ENCODE measurements at places on chromosomes 12 and 14.

DNA sequence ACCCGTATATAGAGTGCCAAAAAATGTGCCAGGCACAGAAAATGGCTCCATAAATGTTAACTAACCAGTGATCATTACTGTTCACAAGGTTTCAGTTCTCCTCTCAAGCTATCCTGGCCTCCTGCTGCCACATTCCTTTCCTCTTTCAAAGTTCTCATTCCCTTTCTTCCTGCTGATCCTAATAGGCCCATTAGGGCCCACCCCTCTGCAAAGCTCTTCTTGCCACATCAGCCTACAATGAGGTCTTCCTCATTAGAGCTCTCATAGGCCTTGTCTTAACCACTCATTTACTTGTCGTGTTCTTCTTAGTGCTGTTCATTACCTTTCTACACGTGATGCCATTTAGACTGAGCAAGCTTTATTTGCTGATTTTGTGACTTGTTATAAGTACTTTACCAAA, 40.5 kb downstream of the RPS29 start:
- no peak for DNase-seq

- peak; percentile 34 for DNase-seq
These were observed 44.5 kb downstream of the SLC38A6 start for GRCh38 chr14:61025251-61026223.

- DNase-seq, result no peak
These were observed 149.1 kb upstream of the HMGA2 start for GRCh38 chr12:65675141-65675621.

DNA sequence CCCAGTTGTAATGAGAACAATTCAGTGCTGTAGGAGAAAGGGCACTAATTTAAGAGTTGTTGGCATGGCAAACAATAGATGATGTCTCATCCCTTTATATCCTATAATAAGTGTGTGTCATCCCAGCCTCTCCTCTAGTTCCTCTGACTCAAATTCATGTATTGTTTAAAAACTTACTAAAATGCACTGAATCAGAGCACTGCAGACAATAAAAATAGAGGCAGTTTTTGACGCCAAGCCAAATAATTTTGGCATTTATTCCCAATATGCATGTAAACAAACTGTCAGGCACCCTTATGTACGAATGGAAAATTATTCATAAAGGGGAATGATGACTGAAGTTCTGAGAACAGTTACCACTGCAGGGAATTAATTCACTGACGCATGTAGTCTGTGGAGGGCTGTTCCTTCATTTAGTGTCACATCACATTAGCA, 57.9 kb upstream of the TMX1 start:
- no peak for DNase-seq

GRCh38 chr12:68319988-68320623, 12.1 kb downstream of the MDM1 start:
- DNase-seq, result no peak

DNA sequence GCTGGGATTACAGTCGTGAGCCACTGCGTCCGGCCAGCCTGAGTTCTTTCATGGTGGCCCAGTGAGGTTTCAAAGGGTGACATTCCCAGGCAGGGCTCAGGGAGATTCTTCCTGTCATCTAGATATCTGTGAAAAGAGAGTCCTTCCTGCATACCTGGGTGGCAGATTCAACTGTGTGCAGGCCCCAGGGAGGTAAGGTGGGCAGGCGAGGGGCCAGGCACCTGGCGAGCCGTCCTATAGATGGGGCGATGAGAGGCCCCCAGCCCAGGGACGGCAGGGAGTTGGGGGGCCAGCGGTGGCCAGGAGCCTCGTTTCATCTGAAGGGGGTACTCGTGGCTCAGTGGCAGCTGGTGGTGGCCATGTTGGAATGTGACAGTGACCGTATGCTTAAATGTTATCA, 7.1 kb upstream of the EP400 start:
- no peak for DNase-seq

- DNase-seq, result no peak
These were observed 13.9 kb downstream of the TGFB3 start for GRCh38 chr14:75967866-75968265.

DNA sequence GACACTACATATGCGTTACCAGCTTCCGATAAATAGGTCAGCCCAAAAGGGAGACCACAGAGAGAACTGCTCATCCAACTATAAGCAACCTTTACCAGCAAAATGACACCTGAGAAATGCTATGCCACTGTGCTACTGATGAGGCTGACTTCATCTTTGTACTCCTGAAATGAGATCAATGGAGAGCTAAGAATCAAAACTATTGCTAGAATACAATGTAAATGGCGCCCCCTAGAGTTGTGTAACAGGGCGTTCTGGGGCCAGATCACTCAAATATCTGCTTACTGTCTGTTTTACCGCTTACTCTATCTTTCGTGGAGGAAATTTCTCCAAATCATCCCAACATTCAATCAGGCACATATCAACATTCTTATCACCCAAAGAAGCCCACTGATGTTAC, 4.6 kb downstream of the ZNF384 start:
- peak; percentile 49 for DNase-seq

DNA sequence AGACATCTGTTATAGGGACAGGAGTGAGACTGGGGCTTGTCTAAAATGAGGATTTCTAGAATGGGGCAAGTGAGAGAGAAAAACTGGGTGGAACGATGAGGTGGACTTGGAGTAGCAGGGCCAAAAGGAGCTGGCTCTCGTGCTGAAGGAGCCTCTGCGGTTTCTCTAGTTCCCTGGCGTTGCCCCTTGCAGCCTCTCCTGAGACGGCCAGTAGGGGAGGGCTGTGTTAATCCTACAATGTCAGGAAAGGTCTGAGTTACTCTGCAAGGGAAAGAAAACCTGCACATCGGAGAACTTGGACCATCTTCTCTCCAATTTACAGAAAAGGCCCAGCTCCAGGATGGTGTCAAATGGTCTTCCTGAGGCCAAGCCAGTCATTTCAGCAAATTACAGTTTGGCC, 963.8 kb upstream of the FLRT2 start:
- no peak for DNase-seq

GRCh38 chr12:84113666-84114065, 798.9 kb downstream of the SLC6A15 start:
- no peak for DNase-seq

DNA sequence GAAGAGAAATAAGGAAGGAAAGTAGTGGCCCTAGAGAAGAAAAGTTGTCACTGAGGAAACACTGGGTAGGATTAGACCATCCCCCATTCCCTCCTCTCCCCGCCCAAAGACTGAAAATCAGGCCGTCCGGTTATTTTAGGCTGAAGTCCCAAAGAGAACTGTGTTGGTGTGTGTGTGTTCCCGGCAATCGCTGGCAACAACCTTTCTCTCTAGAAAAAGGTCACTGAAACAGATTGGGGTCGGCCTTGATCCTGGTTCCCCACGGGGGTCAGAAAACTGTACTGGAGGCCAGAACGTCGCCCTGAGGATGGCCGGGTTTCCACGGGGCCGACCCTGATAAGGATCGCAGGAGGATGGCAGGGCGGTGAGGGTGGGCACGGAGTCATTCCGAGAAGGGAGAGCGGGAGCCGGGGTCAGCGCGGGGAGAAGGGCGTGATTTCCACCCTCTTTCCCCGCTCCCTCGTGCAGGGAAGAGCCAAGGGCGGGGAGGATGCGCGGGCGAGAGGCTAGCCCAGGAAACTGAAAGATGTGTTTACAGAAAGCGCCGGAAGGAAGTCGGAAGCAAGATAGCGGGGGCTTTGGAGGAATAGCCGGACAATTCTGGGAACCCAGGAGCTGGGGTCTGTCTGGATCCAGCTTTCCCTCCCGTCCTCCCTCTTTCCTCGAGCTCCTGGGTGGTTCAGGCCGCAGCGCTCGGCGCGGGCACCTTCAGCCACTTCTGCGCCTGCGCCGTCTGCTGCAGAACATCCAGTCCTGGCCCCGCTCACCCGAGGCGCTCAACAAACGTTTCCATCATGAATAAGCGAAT, 25.3 kb upstream of the SPTLC2 start:
- DNase-seq, result peak; percentile 75

DNA sequence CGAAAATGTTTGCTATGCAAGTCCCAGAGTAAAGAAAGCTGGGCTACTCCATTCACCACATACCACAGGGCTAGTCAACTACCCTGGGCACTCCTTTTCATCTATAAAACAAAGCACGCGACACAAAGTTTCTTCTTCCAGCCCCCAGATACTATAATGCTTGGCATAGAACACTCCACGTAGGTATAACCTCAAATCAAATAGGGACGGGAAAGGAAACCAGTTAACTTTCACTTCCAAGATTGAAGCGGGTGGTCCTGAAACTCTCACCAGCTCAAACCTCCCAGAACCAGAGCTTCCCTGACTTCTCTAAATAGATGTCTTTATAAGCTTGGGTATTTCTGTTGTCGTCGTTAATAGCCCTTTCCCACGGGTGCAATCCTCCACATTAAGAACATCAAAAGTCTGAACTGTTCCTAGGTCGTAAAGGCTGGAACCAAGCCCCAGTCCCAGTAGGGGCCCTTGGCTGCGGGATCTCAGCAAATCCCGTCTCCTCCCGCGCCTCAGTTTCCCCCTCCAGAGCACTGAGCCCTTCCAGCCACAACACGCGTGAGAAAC, 647 bp downstream of the LGMN start:
- no peak for DNase-seq

- no peak for DNase-seq
These were observed 87.0 kb downstream of the FOXN4 start for GRCh38 chr12:109222062-109222461.

DNA sequence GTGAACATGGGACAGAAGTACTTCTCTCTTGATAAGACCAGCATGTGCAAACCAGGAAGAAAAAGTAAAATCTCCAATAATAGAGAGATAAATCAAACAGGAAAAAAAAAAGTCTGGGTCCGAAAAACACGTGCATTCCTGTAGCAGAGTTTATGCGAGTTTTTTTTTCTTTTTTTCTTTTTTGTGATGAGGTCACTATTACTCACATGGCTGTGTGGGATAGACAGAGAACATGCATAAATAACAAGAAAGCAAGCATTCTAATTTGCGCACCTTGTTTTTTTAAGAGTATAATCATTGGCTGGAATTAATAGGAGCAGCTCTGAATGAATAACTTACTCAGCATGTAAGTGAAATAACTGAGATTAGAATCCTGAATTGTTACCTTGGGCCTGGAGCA, 91.9 kb upstream of the CPM start:
- no peak for DNase-seq

DNA sequence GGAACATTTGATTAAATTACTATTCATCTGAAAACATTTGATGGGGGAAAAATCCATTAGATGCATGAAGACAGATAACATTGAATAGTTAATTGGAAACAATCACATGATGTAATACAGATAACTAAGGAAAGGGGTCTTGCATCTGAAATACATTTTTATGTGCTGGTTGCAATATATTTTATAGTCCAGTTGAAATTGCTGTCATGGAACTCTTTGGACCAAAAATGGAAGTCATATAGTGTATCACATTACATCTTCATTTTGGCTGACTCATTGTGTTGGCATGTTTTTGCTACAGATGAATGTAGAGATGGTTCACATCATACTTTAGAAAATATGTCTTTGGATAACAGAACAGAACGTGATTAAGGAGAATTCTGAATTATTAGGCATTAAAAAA, 43.0 kb upstream of the GNPNAT1 start:
- no peak for DNase-seq

GRCh38 chr14:20632831-20633691, 8.4 kb downstream of the OR6S1 start:
- DNase-seq, result peak; percentile 62

GRCh38 chr12:67594888-67595287, 53.7 kb upstream of the DYRK2 start:
- DNase-seq, result no peak

GRCh38 chr12:68976395-68976841, 43.4 kb upstream of the CPM start:
- DNase-seq, result no peak

Measured in activated naive CD4-positive, alpha-beta T cell treated with anti-CD3 and anti-CD28 coated beads, Interleukin-2, amount 50 U/mL, for 16 hours (primary cell).